Esophagus squamous epithelium (tissue), 5 donors: ENCODE measurements at places on chromosomes 5 and 9. TPM values are rescaled to one million over a fixed set of nuclear protein-coding genes. Genes with fewer than 3 reads are reported as not detected.

The CD72 gene
- 0.27 TPM for total RNA-seq

The PCDHGA9 gene
- 4.9 TPM for total RNA-seq

- no peak for DNase-seq
Measured at GRCh38 chr5:135398160-135398854, 724 bp downstream of the MACROH2A1 start.

The TXNDC8 gene
- total RNA-seq, result not detected

- no peak for DNase-seq
Measured at GRCh38 chr5:155021842-155022241, 8.3 kb downstream of the KIF4B start.

The TOR4A gene
- 8.8 TPM for total RNA-seq

DNA sequence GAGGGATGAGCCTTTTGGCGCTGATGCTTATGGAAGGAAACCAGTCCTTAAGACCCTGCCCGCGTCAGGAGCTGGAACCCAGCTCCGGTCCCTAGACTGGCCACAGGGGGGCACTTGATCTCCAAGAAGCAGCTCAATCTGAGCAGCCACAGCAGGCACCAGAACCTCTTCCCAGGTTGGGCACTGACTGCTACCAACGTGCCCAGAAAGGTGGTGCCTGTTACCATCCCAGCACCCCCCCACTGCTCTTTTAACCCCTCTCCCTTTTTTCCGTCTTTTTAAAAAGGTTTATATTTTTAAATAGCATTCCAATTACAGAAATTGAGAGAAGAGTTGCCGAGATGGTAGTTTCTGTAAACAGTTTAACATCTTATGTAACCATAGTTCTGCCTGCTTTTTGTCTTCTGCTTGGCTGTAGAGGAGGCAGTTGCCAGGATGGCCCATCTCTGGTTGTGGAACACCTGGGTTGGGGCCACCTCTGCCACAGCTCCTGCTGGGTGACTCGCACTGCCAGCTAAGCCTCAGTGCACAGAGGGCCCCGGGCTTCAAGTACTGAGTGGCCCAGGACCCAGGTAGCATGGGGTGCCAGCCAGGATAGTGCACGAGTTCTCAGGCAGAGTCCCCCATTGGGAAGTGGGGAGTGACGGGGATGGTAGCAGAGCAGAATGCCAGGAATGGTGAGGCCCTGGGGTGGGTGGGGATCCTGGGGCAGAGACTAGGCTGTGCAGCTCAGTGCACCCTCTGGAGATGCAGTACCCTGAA, 62.8 kb downstream of the PFDN1 start:
- DNase-seq, result no peak

- no peak for DNase-seq
Measured at GRCh38 chr5:131224387-131225201, 39.3 kb upstream of the CDC42SE2 start.

The OCLN gene
- 56.2 TPM for total RNA-seq
